Brain (organoid and tissue), 16 donors: ENCODE measurements at places on chromosomes 2 and 18.
A peak's percentile ranks its signal among the peaks of the same experiment; 100 is the strongest.

GRCh38 chr18:13800505-13801259 is 23.3 kb upstream of the MC5R start:
- DNase-seq = peak; percentile 79

DNA sequence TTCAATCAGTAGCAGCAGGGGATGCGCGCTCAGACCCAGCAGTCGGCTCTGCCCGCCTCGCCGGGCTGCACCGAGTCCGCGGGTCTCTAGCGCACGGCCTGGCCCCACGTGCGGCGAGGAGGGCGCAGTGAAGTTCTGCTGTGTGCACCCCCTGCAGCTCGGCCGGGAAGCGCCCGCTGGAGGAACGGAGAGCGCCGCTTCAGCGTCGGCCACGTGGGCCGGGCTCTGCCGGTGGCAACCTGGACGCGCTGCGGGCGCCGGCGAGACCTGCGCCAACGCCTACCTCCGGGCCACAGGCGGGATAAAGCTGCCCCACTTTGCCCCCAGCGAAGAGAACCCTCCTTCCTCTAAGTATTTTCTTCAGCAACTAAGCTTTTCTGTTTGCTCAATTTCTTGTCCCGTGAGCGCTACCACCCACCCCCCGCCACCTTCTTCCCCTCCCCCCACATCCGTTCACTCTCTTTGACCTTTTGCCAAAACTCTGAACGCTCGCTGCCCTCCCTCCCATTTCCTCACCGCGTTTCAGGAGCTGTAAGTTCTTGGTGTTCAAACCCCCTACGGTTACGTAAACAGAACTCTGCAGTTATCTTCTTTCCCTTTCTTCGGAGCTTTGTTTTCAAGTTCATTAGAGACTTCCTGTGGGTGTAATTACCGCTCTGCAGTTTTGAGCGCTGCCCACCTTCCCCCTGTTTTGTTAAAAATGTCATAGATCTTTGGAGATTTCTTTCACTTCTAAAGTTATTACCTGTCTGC is 42.6 kb upstream of the EDAR start:
- peak; percentile 47 for DNase-seq

GRCh38 chr2:85243101-85244072 is 84.4 kb downstream of the TGOLN2 start:
- DNase-seq = no peak

DNA sequence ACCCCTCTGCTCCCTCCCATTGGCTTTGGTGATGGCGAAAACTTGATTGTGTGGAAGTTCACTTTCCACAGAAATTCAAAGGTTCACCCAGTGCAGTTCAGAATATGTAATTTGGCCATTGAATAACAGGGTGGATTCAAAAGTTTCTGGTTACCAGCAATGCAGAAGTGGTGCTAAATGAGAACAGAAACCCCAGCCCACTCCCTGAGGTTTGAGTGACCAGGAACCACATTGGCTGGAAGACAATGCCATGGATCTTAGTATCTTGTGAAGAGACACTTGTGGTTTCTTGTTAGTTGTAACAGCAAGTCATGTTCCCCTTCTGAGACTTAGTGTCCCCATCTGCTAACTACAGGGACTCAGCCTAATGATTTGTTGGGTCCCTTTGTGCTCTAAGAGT is 49.8 kb downstream of the QPCT start:
- DNase-seq = no peak

- peak; percentile 75 for DNase-seq
These were observed 884.8 kb downstream of the EPHA4 start for GRCh38 chr2:220687231-220687843.

- DNase-seq = no peak
These were observed 11.1 kb upstream of the DNPEP start for GRCh38 chr2:219398721-219399363.

DNA sequence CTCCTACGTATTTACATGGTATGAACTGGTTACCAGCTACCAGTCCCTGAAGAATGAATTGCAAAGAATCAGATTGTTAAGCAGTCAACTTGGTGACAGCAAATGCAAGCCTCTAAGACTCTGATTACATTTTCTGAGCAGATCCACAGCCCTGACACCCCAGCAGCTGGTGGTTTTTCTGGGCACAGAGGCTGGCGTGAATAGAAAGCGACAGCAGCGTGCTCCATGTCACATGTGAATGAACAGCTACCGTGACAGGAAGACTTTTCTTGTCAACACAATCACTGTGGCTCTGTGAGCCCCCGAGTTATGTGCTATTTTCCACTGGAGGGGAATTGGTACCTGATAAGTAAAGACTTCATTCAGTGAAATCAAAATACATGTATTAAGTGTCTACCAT is 93.2 kb upstream of the CBLN2 start:
- DNase-seq = peak; percentile 53

GRCh38 chr18:58125183-58125582 is 81.2 kb downstream of the NEDD4L start:
- no peak for DNase-seq

GRCh38 chr2:105796791-105797190 is 52.1 kb downstream of the NCK2 start:
- DNase-seq = no peak
